KG1 (cell line): ENCODE measurements at places on chromosomes 7 and 10.

- no peak for DNase-seq
Observed at GRCh38 chr10:110857265-110858171, 14.2 kb upstream of the PDCD4 start.

DNA sequence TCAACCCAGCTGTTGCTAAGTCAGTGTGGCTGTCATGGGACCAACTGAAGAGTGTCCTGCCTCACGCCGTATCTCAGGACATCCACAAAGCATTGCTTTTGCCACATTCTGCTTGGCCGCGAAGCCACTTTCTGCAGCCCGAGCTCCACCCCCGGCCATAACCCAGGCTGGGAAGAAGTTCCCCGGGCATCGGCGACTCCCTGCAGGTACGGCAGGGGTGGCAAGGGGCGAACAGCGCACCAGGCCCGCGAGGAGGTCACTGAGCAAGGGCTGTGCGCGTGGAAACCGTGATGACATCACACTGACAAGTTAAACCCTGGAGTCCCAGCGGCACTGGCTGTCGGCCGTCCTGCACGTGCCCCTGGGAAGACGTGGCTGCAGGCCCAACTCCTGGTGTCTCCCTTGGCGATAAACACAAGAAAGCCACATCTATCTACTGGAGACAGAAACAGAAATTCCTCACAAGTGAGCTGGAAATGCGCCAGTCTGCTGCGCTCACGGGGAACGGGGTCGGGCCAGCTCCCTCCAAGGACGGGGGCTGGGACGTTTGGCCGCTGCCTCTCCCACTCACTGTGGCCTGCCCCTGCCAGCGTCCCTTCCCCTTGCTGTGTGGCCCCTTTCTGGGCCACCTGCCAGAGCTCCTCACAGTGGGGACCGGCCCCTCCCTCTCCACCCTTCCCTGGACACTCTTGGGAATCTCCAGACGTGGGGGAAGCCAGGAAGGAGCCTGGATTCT is 326.3 kb downstream of the DNAJB6 start:
- no peak for DNase-seq

DNA sequence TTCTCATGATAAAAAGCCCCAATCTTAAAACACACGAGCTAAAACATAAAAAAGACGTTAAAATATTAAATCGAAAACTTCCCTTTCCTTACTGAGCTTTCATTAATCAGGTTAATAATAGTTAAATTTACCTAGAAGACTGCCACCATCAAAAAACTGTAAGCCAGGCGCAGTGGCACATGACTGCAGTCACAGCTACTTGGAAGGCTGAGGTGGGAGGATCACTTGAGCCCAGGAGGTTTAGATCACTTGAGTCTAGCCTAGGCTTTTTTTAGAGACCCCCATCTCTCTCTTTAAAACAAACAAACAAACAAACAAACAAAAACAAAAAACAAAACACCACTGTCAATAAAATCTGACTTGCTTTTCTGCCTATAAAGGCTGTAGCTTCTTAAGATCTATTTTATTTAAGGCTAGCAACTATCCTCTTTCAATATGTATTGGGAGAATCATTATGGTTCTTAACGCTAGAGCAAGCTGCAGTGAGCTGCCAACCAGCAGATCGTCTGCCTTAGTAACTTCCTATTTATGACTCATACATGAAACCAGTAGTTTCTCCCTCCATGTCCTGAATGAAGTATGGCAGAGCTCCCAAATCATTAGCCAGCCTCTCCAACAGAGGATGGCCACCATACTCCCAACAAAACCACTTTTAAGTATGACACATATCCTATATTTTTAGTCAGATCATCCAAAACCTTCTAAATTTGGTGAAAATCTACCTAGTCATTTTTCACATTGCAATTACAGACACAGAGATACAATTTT is 163.7 kb downstream of the SRPK2 start:
- DNase-seq, result no peak

- no peak for DNase-seq
Observed at GRCh38 chr10:17075533-17076359, 53.9 kb downstream of the CUBN start.

GRCh38 chr7:111405621-111406020 is 156.7 kb downstream of the IMMP2L start:
- DNase-seq, result no peak

- DNase-seq, result no peak
Observed at GRCh38 chr10:90745565-90745964, 112.3 kb downstream of the HTR7 start.

DNA sequence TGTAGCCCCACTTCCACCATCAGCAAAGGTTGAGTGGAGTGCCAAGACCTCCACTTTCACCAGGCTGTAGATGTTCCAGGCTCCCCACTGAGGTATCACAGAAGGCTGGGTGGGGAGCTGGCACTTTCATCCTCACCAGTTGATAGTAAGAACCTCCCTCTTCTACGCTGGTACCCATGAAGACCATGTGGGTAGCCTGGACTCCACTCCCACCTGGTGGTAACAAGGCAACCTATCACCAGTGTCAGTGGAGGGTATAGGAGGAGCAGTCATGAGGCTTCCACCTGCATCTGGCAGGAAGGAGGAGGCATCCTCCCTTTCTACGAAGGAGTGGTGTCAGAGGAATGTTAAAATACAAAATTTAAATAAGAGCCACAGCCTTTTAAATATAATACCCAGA is 4.4 kb downstream of the SMIM30 start:
- DNase-seq, result no peak

DNA sequence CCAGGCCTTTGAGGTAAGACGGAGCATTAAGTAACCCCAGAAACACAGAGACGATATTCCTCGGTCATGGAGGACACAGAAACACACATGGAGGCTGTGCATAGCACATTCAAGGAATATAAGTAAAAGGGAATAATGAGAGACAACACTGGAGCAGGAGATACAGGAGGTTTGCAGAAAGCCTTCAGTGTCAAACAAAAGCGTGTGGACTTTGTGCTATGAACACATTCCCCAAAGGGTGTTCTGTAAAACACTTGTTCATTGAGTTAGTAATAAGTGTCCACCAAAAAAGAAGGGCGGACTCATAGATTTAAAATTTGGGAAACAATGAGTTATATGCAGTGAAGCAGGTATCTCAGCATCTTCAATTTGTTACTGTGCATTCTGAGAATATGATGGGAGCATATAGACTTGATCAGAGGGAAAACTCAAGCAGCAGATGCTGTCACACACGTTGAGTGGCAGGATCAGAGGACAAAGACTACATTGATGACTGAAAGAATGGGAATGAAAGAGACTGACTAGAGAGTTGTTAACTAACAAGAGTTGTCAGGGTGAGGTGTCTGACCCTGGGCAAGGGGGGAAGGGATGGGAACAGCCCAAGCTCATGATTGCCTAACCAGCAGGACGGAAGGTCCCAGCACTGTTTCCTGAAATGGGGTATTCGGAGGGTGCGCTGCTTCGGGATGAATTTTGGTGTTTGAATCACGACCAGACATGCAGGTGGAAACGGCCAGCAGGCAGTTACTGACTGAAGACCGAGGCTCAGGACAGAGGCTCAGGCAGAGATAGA is 85.2 kb upstream of the VIPR2 start:
- no peak for DNase-seq

GRCh38 chr7:36847946-36848345 is 123.7 kb upstream of the AOAH start:
- no peak for DNase-seq

GRCh38 chr10:97999923-98000248 is 30.5 kb downstream of the CRTAC1 start:
- DNase-seq, result no peak

GRCh38 chr10:129258283-129258923 is 208.6 kb upstream of the MGMT start:
- DNase-seq, result no peak
